ENCODE measurements at places on chromosomes 1 and 21.

GRCh38 chr1:31400393-31400792 is 12.6 kb upstream of the SERINC2 start:
- DNase-seq = no peak

GRCh38 chr1:114833421-114833820 is 21.2 kb upstream of the SYCP1 start:
- DNase-seq = no peak

GRCh38 chr1:12203216-12204007 is 26.4 kb upstream of the VPS13D start:
- DNase-seq = no peak

- no peak for DNase-seq
Measured at GRCh38 chr1:22104865-22105437, 37.9 kb downstream of the WNT4 start.

DNA sequence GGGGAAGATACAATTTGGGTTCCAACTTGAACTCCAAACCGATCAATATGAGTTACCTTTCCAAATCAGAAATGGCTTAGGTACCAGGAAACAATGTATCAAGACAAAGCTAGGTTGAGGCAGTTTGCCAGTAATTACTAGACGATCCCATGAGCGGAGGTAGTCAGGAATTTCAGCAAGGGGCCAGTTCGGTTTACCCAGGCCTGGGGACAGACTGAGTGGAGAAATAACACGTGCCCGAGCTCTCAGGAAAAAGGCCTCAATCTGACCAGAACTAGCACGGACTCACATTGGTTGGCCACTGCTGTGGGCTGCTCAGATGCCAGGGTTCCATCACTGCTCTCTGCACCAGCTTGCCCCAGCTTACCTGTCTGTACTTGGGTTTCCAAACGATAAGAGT is 15.3 kb downstream of the CLSTN1 start:
- no peak for DNase-seq

DNA sequence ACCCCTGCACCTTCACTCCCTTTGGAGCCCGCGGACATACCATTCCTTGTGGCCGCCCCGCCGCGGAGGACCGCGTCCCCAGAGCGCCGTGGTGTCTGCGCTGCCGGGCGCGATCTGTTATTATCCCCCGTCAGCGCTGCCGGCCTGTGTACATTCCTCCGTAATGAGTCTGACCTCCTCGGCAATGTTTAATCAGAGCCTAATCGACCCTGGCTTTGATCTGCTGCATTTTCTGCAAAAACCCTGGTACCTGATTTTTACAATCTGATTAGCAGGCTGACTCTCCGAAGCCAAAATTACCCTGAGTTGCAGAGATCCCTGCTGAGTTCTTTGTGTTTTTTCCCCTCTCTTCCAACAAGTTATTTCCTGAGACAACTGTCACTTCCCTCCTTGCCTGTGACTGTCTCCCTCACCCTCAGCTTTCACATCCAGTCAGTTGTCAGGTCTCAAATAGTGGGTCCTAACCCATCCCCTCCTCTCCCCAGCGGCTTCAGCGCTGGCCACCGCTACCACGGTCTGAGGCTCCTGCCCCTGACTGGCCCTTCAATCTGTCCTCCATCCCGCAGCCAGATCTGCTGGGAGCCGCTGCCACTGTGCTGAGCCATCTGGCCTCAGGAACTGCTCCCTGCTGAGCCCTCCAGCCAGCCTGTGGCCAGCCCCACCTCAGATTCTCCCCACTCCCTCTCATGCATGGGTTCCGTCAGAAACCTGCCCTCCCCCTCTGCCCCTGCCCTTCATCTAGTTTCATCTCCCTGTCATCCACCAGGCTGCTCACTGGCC is 53.5 kb downstream of the GLIS1 start:
- DNase-seq = no peak

DNA sequence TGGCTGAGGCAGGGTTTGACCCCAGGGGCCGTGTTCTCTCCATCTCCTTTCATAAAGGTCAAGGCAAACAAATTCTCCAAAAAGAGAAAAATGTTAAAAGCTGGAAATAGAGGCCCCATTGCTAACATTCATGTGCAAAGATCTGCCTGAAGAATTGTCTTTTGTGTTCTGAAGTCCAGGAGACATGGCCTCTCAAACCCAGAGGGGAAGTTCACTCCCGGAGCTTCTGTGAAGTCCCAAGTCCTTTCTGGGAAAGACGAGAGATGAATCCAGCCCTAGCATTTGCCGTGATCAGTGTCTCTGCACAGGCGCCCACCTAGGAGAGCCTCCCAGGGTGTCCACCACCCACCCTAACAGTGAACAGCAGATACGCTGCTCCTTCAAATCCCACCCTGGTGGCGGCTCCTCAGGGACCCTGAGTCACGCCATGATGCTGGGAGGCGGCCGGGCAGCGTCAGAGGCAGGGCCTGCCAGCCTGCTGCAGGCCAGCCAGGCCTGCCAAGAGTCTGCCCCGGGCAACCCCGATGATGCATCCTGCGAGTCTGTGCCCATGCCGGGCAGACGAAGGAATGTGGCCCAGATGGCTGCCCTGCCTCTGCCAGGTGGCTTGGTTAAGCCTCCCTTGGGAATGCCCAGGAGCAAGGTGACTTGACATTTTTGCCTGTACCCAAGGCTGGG is 5.2 kb upstream of the C2CD2 start:
- no peak for DNase-seq

- no peak for DNase-seq
Measured at GRCh38 chr1:7389201-7389905, 381.7 kb upstream of the VAMP3 start.

DNA sequence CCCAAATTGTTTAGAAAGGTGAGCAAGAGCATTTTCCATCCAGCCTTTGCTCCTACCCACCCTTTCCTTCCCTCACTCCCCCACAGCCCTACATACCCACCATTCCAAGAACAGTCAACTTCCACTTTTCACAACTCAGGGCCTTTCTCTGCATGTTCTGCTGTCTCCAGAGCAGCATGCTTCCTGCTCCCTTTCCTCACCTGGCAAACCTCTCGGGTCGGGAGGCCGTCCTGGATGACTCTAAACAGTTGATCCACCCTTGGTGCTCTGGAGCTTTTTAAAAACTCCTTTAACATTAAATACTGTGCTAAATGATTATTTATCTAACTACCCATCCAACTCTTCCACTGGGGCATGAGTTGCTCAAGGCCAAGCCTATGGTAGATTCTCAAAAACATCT is 200.6 kb downstream of the SETD4 start:
- no peak for DNase-seq

DNA sequence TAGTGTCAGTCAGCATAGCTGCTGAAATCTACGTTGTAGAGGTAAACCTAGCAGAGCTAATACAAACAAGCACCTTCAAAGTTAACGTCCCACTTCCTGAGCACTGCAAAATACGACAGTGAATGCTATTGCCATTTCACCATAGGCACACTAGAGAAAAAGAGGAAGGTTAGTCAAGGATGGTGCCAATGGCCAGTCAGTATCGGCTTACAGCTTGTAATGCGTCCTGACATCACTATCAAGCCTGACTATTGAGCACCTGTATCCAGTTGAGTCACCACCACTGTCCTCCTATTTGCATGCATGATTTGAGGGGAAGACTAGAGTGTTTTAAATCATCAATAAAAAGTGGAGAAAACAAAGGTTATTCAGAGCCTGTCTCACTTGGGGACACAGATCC is 34.4 kb downstream of the NUCKS1 start:
- DNase-seq = no peak

- no peak for DNase-seq
Measured at GRCh38 chr1:150362721-150363425, 1.1 kb upstream of the RPRD2 start.

DNA sequence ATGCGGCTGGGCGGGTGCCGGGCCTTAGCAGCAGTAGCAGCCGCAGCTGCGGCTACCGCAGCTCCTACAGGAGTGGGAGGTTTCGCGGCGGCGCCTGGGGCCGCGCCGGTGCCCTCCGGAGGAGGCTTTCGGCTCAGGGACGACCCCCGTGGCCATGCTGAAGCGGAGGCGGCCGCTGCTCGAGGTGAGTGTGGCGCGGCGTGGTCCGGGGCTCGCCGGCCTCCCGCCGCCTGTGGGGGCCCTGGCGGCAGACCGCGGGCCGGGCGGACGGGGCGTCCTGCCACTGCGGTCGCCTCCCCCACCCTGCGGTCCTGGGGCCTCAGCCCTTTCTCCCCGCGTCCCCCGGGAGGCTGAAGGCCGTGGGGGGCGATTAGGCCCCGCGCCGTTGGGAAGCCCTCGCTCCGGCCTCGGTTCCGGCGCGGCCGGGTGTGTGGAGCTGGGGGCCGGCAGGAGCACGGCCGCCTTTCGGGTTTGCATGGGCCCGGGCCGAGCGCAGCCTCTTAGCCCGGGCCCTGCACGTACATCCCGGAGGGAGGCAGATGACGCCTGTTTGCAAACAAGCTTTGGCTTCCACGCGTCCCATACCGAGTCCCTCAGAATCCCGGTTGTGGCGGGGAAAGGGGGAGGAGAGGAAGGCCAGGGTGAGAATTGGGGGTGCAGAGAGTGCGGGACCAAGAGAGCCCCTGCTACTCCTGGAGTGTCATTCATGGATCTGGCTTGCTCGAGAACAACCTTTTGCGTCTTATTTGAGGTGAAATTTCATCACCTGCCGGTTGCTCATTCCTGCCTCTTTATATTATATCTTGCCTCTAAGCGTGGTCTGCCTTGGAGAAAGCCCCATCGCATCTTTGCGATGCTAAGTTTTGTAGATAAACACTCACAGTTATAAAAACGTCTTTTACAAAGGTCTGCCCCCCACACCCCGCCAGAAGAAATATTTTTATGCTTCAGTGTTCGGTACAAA is 613 bp downstream of the ZFYVE9 start:
- DNase-seq = no peak

- peak; percentile 40 for DNase-seq
Measured at GRCh38 chr1:215566556-215567490, at the start of gene KCTD3. Gene KCTD3, plus strand, starts transcription at chr1:215567304. Its CDS starts 382 bp downstream, at chr1:215567686.
